ENCODE measurements at places on chromosomes 6 and 20.

DNA sequence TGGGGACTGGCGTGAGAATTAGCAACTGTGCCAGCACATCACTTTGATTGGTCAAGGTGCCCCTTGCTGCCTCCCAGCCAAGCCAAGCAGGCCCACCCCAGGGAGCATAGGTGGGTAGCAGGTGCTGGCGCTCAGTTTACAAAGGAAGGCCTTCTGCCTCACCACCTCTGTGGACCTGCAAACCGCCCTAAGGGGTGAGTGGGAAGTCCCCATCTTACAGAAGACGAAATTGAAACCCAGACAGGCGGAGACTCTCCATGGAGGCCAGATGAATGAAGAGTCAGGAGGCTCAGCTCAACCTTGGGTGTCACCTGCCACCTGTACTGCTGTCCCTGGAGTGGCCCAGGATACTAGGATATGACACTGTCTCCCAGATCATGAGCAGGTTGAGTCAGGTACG lies 21.5 kb upstream of the MAS1L start:
- no peak for DNase-seq

GRCh38 chr6:145214570-145214969 lies 520.8 kb downstream of the EPM2A start:
- DNase-seq = peak; percentile 31

DNA sequence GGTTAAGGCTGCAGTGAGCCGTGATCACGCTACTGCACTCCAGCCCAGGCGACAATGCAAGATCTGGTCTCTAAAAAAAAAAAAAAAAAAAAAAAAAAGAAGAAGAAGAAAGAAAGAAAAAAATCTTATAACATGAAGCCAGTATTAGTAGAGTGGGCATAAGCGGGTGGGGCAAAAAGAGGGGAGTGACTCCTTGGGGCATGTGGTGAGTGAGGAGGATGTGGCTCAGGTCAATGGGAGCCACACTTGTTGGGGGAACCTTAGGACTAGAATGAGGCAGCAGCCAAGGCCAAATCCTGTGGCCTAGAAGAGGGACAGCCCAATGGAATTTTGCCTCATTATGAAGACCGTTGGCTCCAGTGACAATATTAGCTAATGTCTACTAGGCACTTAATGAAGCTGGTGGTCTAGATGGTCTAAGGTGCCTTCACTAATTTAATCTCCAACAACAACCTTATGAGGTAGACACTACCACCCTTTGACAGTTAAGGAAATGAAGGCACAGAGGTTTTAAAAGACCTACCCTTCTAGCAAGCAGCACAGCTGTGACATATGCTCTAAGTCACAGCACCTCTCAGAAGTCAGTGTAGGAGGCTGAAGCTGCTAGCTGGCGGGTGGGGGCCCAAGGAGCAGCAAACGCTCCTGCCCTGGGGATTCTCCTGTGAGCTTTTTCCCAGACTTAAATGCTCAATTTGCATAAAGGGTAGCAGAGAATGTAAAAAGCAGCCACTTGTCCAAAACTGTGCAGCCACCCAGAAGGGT lies 23.6 kb upstream of the ARMC12 start:
- DNase-seq = no peak

GRCh38 chr6:44561832-44562665 lies 174.5 kb downstream of the CDC5L start:
- DNase-seq = no peak

DNA sequence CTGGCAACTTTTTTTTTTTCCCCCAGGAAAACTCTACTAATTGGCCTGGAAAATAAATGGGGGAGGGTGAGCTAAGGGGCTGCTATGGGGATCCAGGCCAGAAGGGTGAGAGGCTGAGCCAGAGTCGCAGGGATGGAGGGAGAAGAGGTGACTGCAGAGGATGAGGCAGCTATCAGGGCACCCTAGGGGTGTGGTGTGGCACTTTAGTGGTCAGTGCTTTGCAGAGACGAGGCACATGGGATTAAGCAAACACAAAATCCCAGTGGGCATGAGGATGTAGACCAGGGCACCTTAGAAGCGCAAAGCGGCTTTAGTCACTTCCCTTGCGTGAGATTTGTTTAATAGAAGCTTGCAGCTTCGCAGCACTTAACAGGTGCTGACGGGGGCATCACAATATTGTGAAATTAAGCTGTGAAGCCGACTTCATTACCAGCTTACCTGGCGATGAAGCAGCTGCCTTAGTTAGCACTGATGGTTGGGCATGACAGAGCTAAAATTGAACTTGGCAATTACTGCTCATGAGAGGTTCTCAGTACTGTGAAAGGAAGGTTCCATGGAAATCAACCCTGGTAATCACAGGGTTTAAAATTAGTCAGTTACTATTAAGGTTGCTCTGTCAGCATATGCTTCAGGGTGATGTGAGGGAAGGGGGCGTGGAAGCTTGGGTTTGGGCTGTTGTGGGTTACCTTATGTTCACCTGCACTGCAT lies 26.0 kb downstream of the TOX2 start:
- DNase-seq = no peak

DNA sequence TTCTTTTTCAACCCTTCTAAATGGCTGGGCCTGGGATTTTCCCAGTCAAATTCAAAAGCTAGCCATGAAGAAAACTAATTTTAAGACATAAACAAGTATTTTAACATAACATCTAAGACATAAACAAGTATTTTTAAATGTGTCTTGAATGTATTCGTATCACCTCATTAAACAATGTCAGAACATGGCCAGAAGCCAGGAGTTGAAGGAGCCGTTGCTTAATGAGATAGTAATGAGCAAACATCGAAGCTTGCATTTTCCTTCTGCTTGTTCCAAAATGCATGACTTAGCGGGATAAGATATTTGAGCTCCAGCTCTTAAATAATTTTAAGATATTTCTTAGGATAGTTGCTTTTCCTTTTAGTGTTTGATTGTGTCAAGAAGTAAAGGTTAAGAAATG lies 4.2 kb upstream of the RNF182 start:
- DNase-seq = no peak

GRCh38 chr6:73942592-73943186 lies 246.7 kb downstream of the CD109 start:
- DNase-seq = peak; percentile 75

DNA sequence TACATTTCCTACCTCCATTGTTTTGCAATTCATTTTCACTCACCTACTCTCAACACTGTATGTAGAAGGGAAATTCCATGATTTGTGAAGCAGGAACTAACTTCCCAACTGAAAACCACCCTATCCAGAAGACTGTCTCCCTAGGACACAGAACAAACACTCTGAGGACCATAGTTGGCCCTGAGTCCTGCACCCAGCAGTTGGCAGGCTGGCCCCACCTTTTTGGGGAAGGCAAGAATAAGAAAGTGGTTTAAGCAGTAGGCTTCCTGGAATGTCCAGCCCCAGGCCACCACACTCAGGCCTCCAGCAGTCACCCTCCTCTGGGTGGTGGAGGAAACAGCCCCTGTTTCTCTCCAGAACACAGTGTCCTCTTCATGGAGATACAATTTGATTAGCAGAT lies 258.8 kb downstream of the ARHGAP18 start:
- no peak for DNase-seq

DNA sequence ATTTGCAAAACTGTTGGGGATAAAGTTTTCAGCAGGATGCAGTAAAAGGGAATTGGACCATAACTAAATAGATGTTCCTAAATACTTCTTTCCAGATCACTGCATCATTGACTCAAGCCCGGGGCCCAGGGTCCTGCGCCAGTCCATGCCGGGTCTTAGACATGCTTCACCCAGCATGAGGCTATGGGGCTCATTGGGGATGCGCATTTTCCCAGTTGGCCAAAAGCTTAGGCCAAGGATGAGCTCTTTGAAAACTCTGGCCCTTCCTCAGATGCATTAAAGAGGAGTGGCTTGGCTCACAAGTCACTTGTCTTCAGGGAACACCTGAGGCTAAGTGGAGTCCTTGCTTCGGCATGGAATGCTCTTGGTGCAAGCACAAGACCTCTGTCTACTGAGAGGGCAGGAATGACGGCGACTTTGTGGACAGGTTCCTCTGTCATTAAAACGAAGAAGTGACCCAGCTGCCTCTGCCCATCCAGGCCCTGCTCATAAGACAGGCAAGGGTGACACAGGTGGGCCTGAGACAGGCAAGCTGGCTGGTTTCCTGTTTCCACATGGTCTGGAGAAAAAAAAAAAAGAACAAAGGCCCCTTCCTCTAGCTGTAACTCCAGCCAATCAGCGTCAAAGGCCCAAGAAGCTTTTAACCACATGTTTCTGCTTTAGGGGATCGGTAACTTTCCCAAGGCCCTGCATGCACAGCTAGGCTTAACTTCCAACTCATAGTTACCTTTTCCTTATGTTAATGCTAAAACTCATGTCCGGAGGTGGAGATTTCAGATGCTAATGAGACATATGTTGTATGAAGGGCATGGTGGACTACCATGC lies 81.4 kb upstream of the CDH4 start:
- DNase-seq = no peak

- no peak for DNase-seq
Measured at GRCh38 chr6:136763716-136764516, 28.4 kb downstream of the MAP3K5 start.

- DNase-seq = no peak
Measured at GRCh38 chr20:33539129-33539528, 49.2 kb downstream of the CBFA2T2 start.

GRCh38 chr6:41336824-41337223 lies 1.4 kb downstream of the NCR2 start:
- no peak for DNase-seq

GRCh38 chr6:110418594-110418993 lies 3.2 kb upstream of the DDO start:
- no peak for DNase-seq

GRCh38 chr6:4303638-4304037 lies 168.3 kb upstream of the ECI2 start:
- DNase-seq = no peak

DNA sequence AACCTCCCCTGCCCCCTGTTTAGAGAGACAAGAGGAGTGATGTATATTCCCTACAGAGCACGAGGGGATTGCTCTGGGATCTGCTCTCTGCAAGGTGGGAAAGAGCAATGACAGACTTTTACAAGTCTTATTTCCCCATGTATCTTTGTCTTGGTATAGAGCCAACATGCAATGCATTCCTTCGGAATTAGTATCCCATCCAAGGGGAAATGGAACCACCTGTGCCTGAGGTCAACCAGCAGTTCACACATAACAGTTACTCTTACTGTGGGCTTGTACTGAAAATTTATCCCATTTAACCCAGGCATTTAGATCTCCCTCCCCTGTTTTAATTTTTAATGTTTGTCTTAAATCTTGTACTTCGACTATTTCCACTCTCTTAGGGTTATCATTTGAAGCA lies 250.4 kb downstream of the C6orf118 start:
- no peak for DNase-seq

Measured in fibroblast of skin of scalp (primary cell).